Tongue (tissue), 3 donors: ENCODE measurements at places on chromosomes 5 and 9. TPM values are rescaled to one million over a fixed set of nuclear protein-coding genes. Genes with fewer than 3 reads are reported as not detected.

DNA sequence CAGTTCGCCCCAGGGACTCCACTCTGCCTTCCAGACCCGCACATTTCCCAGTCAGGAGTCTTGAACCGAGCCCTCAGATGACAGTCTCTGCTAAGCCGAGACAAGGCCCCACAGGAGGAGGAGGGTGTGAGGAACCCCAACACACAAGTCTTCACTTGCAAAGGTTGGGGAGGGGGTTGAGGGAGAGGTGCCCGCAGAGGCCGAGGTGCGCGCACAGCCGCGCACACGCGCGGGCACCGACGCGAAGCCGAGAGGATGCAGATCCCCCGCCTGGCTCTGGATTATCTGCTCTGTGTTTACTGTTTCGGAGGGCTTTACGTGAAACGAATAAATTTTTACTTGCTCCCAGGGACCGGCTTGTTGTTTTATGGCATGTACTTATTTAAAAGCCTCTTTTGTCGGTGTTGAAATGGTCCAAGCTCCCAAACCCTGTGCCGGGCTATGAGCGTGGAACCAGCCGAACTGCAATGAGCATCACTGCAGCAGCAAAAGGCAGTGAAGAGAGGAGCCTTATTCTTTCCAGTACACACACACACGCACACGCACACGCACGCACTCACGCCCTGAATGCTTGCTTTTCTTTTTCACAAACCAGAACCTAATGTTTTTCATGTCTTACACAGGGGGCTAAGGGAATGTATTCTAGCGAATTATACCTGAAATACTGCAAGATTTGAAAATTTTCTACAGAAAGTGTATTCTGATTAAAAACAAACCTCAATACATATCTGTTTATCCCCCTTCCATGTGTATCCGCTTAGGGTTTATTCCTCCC lies 297.7 kb downstream of the PARP8 start:
- peak; percentile 32 for DNase-seq

- DNase-seq = no peak
These were observed 103.5 kb downstream of the ANGPTL2 start for GRCh38 chr9:127018935-127019334.

The SLC6A3 gene
- 0.10 TPM for total RNA-seq

GRCh38 chr5:135205632-135206349 lies 171.8 kb upstream of the PITX1 start:
- peak; percentile 76 for DNase-seq

The CACFD1 gene
- 6.8 TPM for total RNA-seq

The ORM2 gene
- not detected for total RNA-seq

DNA sequence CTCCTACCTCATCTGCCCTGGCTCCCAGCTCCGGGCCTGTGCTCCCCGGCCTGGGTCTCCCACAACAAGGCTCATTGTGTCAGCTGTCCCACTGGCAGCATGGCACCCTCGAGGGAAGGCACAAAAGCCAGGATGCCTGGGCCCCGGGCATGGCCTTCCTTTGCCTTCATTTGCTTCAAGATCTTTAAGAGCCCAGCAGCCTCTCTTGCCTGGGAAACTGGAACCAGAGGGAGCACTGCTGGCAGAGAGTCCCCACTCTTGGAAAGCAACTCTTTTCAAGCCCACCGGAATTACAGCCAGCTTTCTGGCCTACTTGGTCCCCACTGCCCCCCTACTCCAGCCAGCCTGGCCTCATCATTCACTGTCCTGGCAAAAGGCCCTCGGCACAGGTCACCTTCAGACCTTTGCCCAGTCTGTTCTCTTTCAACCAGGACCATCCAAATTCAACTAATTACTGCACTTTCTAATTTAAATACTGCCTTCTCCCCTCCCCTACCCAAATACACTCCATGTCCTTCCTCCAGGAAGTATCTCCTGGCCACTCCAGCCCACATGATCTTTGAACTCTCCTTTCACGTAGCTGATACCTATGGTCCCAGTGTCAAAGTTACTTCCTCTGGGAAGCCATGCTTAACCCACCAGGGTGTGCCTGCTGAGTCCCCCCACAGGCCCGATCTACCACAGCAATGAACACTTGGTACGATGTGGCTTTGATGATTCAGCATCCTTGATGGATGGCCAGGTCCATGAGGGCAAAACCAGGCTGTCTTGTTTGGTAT lies 8.9 kb downstream of the ZER1 start:
- DNase-seq = no peak

The PLCXD3 gene
- under 0.01 TPM for total RNA-seq

- DNase-seq = no peak
These were observed 322.6 kb upstream of the WWC1 start for GRCh38 chr5:167968837-167969236.

DNA sequence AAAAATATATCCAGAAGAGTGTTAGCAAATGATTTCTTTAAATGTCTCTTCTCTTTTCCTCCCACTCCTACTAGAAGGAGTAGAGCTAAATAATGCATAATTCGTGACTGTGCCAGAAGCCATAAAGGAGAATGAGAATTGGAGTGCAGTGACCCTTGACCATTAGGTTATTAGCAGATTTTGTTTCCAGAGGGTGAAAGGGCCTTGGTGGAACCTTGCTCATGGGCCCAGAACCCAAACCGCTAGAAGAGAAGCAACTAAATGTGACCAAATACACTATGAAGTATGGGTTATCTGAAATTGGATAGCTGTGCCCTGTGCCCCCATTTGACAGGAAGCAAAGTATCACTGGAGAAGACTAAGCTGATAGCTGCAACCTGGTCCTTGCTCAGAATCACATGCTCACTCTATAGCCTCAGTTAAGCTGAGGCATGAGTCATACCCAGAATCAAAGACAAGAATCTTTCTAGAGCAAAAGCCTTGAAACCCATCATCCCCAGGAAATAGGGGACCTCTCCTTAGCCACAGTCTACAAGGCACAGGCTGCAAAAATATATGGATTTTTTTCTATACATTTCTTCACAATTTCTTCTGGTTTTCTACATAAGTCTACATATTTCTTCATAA lies 36.3 kb downstream of the CAPSL start:
- DNase-seq = no peak

The CTSV gene
- total RNA-seq = 2.9 TPM

DNA sequence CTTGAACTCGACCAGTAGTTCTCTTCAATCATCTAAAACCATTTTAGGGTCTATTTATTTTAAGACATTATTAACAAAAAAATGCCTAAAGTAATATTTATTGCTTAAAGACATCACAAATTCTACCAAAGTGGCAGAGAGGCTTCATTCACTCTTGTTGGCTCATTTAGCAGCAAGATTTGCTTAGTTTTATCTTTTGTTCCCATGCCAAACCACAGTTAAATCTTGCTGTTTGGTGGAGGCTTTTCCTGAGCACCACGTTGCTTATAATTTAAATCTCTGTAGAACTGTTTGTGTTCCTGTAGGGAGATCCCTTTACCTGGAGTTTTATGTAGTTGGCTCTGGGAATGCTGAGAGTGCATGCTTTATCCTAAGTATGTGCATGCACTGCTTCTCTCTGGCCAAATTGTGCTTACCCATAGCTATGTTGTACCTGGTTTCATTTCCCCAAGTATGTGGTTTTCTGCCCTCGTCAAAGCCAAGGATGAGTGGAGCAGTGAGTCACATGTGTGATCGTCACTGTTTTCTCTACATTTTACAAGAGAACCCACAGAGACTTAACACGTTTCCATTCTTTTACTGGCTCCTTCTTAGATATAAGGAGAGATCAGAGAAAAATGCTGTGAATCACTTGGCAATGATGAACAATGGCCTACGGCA lies 42.1 kb upstream of the MAST4 start:
- DNase-seq = no peak

The INSL4 gene
- total RNA-seq = not detected

GRCh38 chr9:84385386-84386040 lies 45.0 kb upstream of the SLC28A3 start:
- no peak for DNase-seq

DNA sequence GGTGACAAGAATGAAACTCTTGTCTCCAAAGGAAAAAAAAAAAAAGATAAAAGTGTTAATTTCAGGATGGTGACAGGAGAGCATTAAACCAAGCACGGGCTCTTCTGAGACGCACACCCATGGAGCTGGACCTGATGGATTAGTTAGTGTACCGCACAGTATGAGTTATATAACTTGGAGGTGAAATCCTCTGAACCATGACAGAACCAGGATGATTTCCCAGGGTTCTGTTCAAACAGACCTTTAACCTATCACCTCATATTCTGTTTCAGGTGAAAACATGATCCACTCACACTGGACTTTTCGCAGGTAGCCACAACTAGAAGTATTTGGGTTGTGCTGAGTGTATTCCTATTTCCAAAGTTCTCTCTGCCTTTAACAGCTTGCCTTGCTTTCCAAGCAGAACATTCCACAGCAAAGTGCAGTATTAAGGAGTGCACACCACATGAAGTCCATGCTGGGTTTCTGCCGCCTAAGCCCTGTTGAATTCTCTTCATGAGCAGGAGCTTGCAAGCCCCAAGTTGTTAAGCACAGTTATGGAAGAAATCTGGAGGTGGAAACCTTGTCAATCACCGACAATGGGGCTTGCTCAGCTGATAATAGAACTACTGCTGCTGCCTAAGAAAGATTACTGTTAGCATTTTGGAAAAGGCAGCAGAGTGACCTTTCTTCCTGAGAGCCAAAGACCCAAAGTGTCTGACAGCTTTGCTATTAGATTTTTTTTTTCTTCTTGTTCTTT lies 461.7 kb downstream of the TLE1 start:
- no peak for DNase-seq

- no peak for DNase-seq
These were observed 11.8 kb upstream of the DMXL1 start for GRCh38 chr5:119058979-119059529.

DNA sequence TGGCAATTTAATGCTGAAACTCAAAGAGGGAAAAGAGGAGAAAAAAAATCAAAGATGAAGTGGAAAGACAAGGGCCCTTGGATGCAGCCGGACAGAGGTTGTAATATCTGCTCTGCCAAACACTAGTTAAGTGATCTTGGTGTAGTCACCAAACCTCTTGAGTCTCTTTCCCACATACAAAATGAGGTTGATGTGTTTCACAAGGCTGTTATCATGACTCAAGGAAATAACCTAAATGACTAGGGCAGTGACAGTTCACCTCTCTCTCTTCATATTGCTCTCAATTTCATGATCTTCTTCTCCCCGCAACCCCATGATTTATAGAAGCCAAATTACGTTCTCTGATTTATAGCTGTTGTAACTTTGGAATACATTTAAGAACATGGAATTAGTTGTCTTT lies 44.9 kb downstream of the PIK3R1 start:
- DNase-seq = no peak

DNA sequence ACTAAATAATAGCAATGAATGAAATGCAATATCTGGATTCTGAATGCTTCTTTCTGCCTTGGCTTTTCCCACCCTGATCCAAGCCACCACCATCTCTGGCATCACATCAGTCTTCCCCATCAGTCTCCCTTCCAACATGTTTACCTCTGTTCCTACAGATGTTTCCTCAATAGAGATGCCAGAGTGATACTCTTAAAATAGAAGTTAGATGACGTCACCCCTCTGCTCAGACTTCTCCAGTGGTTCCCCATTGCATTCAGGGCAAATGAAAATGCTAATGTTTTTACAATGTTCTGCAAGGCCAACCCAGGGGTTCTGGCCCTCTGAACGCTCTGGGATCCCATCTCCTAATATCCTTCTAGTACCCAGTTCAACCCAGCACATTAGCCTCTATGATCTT lies 305.8 kb downstream of the TRIM32 start:
- DNase-seq = no peak

The CXCL14 gene
- 71.1 TPM for total RNA-seq

DNA sequence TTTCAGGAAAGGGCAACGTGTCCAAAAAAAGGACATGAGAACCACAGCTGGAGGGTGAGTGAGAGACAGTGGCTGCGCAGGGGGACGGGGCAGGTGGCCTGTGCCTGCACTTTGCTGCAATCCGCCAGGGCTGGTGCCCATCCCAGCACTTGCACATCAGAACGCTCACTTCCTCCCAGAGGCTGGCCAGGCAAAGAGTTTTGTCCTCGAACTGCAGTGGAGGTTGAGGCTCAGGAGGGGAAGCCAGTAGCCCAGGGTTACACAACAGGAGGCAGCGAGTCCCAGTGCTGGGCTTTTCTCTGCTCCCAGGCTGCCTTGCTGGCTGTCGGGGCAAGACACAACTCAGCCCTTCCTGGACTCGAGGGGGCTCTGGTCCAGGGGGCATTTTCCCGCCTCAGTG lies 33.1 kb downstream of the CRB2 start:
- DNase-seq = no peak

The FOXD1 gene
- total RNA-seq = 5.1 TPM

The ENHO gene
- 4.4 TPM for total RNA-seq

GRCh38 chr5:171720086-171720485 lies 65.5 kb upstream of the SMIM23 start:
- no peak for DNase-seq

DNA sequence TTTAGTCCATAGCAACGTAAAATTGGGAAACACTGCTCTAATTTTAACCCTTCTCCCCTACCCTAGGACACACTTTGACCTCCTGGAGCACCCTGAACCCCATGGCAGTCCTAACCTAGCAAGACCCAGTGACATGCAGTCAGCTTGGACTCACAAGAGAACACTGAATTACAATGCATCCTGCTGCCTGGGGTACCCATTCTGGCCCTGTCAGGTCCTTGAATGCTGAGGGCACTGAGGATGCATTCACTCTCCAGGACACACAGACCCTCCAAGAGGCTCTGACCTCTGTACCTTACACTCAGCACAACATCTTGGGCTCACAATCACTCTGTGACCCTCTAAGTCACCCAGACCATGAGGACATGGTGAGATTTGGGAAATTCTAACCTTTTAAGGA lies 1.8 kb upstream of the PROP1 start:
- DNase-seq = no peak

DNA sequence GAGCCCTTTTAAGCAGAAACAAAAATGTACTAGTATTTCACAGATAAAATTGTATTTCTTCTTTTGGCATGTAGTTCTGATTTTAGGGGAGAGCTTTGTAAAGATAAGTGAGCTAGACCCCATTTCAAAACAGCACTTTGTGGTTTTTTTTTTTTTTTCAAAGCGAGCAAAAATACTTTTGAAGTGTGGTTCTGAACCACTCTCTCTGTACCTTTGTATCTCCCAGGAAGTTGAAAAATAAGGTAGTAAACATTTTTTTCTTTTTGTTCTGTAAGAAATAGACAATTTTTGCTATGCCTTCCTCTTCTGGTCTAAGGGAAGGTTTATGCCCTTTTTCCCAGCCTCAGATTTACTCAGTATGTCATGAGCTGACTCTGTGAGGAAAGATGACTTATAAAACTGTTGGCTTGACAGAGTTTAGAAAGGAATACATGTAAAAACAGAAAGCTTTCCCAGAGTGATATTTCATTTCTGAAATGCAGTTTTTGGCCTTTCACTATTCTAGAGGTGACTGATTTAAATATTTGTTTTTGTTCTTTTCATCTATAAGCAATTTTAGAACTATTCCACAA lies 12.5 kb downstream of the ERCC6L2 start:
- no peak for DNase-seq

- no peak for DNase-seq
These were observed 257.1 kb downstream of the AOPEP start for GRCh38 chr9:94983552-94983951.

- no peak for DNase-seq
These were observed 118.4 kb downstream of the GDNF start for GRCh38 chr5:37721447-37721871.

The PALM2AKAP2 gene
- 64.8 TPM for total RNA-seq

The PFN3 gene
- total RNA-seq = not detected
